ENCODE measurements at places on chromosomes 5 and 9.

DNA sequence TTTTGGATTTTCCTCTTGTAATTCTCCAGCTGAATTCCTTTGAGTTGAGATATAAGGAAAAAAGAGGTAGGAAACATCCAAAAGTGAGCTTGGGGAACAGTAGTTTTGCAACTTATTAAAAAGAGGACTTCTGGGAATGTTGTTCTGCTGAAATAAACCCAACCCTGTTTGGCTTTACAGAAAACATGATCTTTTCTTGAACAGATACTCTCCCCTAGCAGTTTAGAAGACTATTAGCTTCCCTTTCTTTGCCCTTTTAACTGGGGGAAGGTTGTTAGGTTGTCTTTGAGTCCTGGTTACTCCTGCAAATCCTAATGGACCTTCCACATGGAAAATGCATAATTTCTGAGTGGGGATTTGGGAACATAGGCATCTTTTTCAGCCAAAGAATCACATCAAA is 168.7 kb upstream of the RPS23 start:
- no peak overlapping the region for H3K27ac ChIP-seq
- no peak overlapping the region for H3K4me3 ChIP-seq
- no peaks in the 10 kb centered on the region for H3K4me1 ChIP-seq
- DNase-seq: no peak

GRCh38 chr5:7014611-7015010 is 301.4 kb downstream of the TENT4A start:
- H3K27ac ChIP-seq: no peak overlapping the region
- H3K4me3 ChIP-seq: no peak overlapping the region
- H3K36me3 ChIP-seq: no peaks in the 10 kb centered on the region
- DNase-seq: no peak
- no peaks in the 10 kb centered on the region for H3K4me1 ChIP-seq

DNA sequence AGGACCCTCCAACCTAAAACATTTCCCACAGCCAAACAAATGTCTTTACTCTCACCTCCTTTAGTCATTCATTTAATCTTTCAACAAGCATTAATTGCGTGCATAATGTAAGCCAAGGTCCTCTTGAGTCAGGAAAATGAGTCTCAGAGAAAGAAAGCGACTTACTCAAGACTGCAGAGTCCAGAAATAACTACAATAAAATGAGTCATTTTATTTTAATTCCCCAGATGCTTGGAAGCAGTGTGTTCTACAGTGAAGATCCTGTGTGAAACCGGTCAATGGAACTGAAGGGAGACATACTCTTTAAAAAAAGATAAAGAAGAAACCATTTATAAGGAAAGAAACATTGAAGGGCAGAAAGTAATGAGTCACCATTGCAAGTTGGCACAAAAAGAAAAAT is 513.7 kb downstream of the CDK5RAP2 start:
- H3K27ac ChIP-seq: no peak overlapping the region
- no peaks in the 10 kb centered on the region for H3K36me3 ChIP-seq
- no peaks in the 10 kb centered on the region for H3K27me3 ChIP-seq
- no peak for DNase-seq

GRCh38 chr5:74613283-74613682 is 27.2 kb downstream of the ENC1 start:
- DNase-seq: no peak
- H3K4me1 ChIP-seq: no peaks in the 10 kb centered on the region
- no peaks in the 10 kb centered on the region for H3K36me3 ChIP-seq

DNA sequence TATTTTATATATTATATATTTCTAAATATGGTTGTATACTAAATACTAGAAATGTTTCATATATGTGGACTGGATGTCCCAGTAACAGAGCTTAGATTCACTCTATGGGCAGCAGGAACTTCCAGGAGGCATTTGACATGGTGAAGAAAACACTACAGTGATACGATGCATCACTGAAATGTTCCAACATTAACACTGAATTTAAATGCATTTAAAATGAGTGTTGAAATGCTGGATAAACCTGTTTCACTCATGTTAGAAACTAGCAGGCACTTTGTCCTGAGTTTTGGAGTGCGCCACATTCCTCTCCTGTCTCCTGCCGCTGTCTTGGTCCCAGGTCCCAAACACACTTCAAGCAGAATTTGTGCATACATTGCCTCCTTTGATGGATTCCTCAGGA is 237.8 kb upstream of the NFIL3 start:
- no peaks in the 10 kb centered on the region for H3K27me3 ChIP-seq
- H3K4me1 ChIP-seq: no peaks in the 10 kb centered on the region
- no peak for DNase-seq

GRCh38 chr5:39471836-39472508 is 47.2 kb upstream of the DAB2 start:
- H3K4me3 ChIP-seq: no peak overlapping the region
- H3K36me3 ChIP-seq: no peaks in the 10 kb centered on the region
- H3K27ac ChIP-seq: no peak overlapping the region

- H3K36me3 ChIP-seq: no peaks in the 10 kb centered on the region
- no peak overlapping the region for H3K4me3 ChIP-seq
- H3K27ac ChIP-seq: no peak overlapping the region
Observed at GRCh38 chr9:112849363-112849922, 41.2 kb downstream of the SLC46A2 start.

DNA sequence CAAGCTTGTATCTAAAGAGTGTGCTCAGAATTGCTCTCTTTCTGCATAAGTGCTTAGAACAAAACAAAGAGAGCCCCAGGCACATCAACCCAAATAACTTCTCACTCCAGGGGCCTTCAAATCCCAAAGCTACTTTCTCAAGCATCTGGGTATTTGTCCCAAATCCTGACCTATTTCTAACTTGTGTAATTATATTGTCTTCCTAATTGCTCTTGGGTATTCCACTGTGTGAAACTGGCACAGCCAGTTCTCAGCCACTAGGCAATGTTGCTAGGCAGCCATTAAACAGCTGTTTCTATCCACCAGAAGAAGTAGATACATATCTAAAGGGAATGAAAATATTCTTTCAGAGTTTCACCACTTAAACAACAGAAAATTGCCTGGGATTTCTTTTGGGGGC is 198.8 kb downstream of the PRELID2 start:
- no peaks in the 10 kb centered on the region for H3K4me1 ChIP-seq
- no peak overlapping the region for H3K4me3 ChIP-seq
- H3K27me3 ChIP-seq: peaks cover 2% of the 10 kb centered on the region
- no peak for DNase-seq

GRCh38 chr9:91130796-91131318 is 230.9 kb downstream of the AUH start:
- no peaks in the 10 kb centered on the region for H3K36me3 ChIP-seq
- no peak overlapping the region for H3K4me3 ChIP-seq
- no peaks in the 10 kb centered on the region for H3K4me1 ChIP-seq

DNA sequence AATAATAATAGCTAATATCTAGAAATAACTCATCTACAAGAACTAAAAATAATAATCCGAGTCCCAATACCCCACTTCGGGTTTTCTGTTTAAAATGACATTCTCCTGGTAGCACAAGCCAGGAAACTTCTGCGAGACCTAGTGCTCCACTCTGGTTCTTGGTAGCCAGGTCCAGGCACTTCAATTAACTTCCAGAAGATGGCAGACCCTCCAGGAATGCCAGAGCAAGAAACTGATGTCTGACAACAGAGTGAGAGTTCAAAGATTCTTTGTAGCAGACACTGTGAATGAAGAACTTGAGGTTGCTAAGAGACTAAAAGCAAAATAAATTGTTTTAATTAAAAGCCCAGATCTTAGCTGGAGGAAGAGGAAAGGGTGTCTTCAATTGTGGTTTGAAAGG is 1963.3 kb upstream of the CDH9 start:
- H3K27ac ChIP-seq: no peak overlapping the region
- DNase-seq: no peak
- no peak overlapping the region for H3K4me3 ChIP-seq
- no peaks in the 10 kb centered on the region for H3K27me3 ChIP-seq
- H3K4me1 ChIP-seq: no peaks in the 10 kb centered on the region
- no peaks in the 10 kb centered on the region for H3K36me3 ChIP-seq

DNA sequence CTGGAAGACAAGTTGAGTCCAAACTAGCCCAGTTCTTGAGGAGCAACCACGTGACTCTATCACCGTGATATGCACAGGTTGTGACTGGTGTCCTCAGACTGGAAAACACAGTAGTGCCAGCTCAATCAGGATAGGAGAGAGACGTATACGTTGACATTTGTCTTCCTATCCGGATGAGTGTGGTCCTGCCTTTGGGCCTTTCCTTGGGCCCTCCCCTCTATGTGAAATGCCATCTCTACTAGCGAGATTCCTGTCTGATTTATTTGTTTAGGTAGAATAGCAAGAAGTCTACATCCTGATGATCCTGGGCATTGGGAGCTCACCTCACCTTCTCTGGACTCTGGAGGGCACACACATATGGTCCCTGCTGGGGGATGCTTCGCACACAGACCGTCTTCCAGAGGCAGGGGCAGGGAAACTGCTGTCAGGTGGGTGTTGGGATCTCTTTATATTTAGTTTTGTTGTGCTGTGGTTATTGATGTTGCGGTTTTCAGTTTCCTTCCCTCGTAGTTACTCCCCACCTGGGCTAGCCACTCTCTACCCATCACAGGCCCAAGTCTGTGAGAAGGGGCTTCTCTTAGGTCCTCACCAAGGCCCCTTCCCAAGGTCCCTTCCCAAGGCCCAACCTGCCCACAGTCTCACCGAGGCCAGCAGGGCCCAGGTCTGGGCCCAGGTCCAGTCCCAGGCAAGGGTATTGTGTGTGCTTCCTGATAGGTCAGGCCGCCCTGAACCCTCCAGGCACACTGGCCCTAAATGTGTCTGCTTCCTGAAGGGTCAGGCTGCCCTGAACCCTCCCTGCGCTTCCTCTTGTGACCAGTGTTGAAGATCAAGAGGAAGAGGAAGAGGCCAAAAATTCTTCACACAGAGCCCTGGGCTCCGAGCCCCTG is 19.0 kb upstream of the SPINK4 start:
- H3K36me3 ChIP-seq: no peaks in the 10 kb centered on the region
- H3K4me1 ChIP-seq: 0 out of 2 replicates have a peak, but pooled peaks cover 3% of the 10 kb centered on the region
- H3K4me3 ChIP-seq: no peak overlapping the region
- H3K27me3 ChIP-seq: peaks cover 4% of the 10 kb centered on the region
- peak; percentile 10 for DNase-seq

- H3K27ac ChIP-seq: no peak overlapping the region
- no peak for DNase-seq
- no peak overlapping the region for H3K4me3 ChIP-seq
- no peaks in the 10 kb centered on the region for H3K4me1 ChIP-seq
Observed at GRCh38 chr9:117929868-117930267, 225.7 kb downstream of the TLR4 start.

GRCh38 chr5:73312146-73312871 is 136.3 kb downstream of the FOXD1 start:
- peak; percentile 56 for DNase-seq
- H3K27ac ChIP-seq: no peak overlapping the region
- H3K27me3 ChIP-seq: peaks cover 8% of the 10 kb centered on the region
- no peaks in the 10 kb centered on the region for H3K4me1 ChIP-seq

DNA sequence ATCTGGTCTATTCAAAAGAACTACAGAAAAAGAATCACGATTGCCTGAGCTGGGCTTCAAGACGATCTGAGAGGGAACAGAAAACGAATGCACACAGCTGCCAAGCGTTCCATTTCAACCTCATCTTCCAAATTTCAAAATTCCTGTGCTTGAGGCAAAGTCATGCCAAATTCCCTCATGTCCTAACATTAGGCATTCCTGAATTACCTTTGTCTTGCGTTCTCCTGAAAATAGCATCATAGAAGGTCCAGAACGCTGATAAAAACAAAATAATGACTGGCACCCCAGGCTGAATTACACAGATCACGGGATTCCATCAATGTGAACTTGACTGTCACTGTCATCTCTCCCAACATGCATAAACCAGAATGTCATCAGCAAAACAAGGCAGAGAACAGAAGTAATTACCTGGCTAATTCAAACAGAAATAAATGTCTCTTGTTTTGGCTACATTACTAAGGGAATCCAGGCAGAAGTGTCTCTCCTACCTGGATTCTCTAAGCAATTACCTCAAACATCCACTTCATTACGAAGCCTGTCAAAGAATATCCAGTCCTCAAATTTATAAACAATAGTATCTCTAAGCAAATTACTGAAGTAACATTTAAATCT is 12.0 kb upstream of the CDH6 start:
- H3K4me3 ChIP-seq: no peak overlapping the region
- H3K27me3 ChIP-seq: no peaks in the 10 kb centered on the region
- no peak overlapping the region for H3K27ac ChIP-seq
- no peaks in the 10 kb centered on the region for H3K4me1 ChIP-seq
- no peak for DNase-seq
- H3K36me3 ChIP-seq: no peaks in the 10 kb centered on the region

Data from DND-41 (cell line).